NCI-H226 (cell line): ENCODE measurements at places on chromosomes 13 and 19.

GRCh38 chr13:97948041-97948440 lies 5.4 kb upstream of the IPO5 start:
- peak; percentile 68 for DNase-seq

DNA sequence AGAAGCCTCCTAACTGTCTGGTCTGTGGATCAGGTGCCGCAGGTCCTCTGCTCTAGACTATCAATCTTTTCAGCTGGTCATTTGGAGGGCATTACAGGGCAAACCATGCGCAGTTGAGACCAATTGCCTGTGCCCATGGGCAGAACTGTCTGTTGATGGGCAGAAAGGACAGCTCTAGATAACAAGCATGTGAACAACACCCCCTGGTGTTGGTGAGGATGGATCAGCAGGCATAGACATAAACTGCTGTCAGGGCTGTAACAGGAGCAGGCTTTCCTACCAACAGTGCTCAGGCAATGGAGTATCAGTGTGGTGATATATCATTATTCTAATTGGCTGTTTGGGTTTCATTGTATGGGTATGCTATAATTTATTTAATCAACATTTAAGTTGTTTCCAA lies 104.7 kb upstream of the KL start:
- no peak for DNase-seq

DNA sequence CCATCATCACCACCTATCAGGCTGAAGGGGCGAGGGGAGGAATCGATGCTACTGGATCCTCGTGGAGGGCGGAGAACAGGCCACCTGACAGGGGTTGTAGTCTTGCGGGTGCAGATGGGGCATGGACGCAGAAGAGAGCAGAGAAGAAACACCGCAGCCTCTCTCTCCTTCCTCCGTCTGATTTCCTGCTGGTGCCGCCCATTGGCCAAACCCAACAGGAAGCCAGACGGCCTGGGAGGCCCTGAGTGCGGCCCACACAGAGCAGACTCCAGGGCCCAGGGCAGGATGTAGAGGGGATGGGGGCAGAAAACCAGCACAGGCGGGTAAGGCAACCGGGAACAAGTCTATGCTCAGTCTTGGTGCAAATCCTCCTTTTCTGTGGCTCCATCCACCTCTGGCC lies 15.4 kb downstream of the CEBPA start:
- no peak for DNase-seq

DNA sequence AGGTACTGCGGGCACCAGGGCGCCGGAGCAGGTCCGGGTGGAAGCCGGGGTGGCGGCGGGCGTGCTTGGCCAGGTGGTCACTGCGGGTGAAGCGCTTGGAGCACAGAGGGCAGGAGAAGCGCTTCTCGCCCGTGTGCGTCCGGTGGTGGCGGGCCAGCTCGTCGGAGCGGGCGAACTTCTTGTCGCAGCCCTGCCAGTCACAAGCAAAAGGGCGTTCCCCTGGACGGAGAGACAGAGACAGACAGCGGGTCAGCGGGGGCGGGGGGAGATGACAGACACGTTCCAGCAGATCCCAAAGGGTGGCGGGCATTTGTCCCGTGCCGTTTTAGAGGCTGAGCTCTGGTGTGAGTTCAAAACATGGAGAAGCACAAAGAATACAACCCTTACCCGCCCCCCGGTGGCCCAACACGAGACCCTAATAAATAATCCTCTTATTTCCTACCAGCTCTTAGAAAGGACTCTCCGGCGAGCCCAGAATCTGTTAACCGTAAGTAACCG lies 6.3 kb upstream of the REXO1 start:
- no peak for DNase-seq

- no peak for DNase-seq
Observed at GRCh38 chr19:51135004-51135403, 7.1 kb upstream of the SIGLEC7 start.

- peak; percentile 63 for DNase-seq
Observed at GRCh38 chr19:49801966-49802661, 11.0 kb downstream of the FUZ start.

GRCh38 chr19:8612807-8613171 lies 2.3 kb upstream of the ADAMTS10 start:
- DNase-seq = no peak

DNA sequence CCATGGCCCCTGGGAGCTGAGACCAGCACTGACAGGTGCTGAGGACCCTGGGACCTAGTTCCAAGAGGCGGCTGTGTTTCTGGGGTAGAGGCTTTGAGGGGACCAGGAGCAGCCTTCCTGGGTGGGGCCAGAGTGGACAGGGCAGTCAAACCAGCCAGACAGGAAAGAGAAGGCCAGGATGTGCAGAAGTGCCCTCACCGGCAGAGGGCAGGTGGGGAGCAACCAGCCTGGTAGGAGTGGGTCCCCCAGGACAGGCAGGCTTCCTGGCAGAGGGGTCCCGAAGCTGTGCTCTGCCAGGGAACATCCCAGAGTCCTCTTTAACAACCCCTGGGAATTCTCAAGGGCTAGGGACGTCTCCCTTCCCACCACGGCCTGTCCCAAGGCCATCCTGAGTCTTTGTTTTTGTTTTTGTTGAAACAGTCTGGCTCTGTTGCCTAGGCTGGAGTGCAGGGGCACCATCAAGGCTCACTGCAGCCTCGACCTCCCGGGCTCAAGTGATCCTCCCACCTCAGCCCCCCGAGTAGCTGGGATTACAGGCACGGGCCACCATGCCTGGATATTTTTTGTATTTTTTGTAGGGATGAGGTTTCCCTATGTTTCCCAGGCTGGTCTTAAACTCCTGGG lies 3.0 kb upstream of the HIPK4 start:
- no peak for DNase-seq

DNA sequence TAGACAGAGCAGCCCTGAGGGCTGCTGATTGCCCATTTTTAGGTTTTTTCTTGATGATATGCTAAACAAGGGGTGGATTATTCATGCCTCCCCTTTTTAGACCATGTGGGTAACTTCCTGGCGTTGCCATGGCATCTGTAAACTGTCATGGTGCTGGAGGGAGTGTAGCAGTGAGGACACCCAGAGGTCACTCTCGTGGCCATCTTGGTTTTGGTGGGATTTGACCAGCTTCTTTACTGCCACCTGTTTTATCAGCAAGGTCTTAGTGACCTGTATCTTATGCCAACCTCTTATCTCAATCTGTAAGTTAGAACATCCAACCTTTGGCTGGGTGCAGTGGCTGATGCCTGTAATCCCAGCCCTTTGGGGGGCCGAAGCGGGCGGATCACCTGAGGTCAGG lies 148.0 kb downstream of the PTPRS start:
- no peak for DNase-seq

DNA sequence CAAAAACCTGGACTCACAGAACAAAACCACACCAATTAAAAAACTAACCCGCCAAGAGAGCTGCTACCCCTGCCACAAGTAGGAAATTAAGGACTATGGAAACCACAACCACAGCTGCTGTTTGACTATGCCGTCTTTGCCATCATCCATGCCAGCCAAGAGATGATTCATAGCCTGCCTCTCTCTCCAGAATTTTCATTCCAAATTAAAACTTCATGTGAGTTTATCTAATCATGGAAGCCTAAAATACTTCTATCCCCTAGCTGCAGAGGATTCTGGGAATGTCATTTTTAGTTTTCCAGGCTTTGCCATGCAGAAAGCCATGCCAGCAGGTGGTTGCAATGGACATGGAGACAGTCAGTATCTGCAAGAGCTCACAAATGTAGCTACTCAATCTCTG lies 27.6 kb upstream of the GTF2F2 start:
- peak; percentile 12 for DNase-seq

DNA sequence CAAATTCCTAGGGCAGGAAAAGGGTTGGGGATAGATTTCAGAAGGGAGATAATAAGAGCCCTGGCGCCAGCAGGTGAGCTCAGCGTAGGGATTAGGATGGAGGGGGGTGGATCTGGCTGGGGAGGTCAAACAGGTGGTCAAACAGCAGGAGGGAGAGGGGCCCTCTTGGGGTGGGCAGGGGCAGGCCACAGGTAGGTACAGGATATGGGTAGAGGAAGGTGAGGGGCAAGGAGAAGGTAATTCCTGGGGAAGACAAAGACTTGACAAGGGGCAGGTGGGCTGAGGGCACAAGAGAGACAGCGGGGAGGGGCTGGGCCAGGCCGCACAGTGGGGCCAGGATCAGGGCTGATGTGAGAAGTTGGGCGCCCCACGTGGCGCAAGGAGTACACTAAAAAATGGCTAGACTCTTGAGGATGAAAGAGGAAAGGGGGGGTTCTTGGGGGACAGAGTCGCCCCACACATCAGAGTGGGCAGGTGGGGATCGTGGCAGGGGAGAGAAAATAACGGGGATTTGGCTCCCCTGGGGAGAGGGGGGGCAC lies 713 bp downstream of the KRI1 start:
- DNase-seq = peak; percentile 21

DNA sequence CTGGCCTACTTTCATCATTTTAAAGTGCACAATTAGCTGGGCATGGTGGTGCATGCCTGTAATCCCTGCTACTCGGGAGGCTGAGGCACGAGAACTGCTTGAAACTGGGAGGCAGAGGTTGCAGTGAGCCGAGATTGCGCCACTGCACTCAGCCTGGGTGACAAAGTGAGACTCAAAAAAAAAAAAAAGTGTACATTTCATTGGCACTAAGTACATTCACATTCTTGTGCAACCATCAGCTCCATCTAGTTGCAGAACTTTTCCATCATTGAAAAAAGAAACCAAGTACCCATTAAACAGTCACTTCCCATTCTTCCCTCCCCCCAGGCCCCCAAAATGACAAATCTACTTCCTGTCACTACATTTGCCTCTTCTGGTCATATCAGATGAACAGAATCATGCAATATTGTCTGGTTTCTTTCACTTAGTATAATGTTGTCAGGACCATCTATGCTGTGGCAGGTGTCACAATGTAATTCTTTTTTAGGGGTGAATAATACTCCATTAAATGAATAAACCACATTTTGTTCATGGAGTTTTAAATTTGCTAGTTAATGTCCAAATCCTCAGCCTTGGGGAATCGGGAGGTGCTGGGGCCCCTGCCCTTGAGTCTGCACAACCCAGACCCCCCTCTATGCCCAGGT lies 7.4 kb upstream of the SIGLEC11 start:
- no peak for DNase-seq

- DNase-seq = no peak
Observed at GRCh38 chr19:28492201-28492600, 720.8 kb downstream of the UQCRFS1 start.

- no peak for DNase-seq
Observed at GRCh38 chr19:32908641-32909190, 39.1 kb upstream of the SLC7A9 start.

GRCh38 chr13:26558987-26559386 lies 1.5 kb downstream of the WASF3 start:
- DNase-seq = no peak

DNA sequence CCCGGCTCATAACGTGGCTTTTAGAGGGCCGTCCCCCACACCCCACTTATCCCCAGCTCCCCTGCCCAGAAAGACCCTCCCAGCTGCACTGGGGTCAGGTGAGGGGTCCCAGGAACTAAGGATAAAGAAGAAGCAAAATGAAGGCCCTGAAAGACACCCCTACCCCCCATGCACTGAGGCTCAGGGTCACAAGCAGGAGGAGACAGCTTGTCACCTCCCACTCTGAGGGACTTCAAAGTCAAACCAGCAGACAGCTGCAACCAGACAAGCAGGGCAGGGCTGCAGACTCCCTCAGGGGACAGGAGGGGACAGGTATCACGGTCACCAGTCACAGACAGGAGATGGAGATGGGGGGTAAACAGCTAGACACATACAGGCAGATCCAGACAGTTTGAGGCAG lies 6.1 kb upstream of the NANOS3 start:
- DNase-seq = no peak

GRCh38 chr13:39684531-39685137 lies 29.2 kb downstream of the COG6 start:
- DNase-seq = peak; percentile 3

- DNase-seq = no peak
Observed at GRCh38 chr13:26253262-26253786, 605 bp upstream of the CDK8 start.

DNA sequence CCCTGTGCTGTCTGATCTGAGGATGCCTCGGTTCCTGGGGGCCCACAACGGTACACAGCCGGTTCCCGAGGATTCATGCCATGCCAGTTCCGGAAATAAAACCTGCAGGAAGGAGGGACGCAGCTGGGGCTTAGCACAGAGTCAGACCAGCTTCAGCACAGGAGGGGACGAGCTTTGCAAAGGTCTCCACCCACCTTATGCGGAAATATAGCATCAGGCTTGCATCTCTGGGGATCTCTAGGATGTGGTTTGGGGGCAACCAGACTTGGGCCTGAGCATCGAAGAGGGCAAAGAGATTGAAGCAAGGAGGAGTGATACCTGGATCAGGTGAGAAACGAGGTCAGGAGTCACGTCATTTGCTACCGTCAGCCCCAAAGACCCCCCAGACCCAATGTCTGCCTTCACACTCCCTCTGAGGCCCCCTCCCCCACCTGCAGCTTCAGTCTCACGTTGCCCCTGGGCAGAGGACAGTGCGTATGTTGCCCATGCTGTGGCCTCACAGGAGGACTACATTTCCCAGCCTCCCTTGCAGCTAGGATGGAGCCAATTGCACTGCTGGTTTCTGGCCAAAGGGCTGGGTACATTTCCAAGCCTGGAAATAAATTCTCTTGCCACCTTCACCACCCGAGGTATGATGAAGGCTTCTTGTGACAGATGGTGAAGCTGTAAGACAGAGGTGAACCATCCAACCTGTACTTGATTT lies 12.1 kb downstream of the TYK2 start:
- no peak for DNase-seq

- no peak for DNase-seq
Observed at GRCh38 chr13:51246418-51247277, 24.4 kb downstream of the FAM124A start.
